ENCODE measurements at places on chromosomes 6 and 20.

DNA sequence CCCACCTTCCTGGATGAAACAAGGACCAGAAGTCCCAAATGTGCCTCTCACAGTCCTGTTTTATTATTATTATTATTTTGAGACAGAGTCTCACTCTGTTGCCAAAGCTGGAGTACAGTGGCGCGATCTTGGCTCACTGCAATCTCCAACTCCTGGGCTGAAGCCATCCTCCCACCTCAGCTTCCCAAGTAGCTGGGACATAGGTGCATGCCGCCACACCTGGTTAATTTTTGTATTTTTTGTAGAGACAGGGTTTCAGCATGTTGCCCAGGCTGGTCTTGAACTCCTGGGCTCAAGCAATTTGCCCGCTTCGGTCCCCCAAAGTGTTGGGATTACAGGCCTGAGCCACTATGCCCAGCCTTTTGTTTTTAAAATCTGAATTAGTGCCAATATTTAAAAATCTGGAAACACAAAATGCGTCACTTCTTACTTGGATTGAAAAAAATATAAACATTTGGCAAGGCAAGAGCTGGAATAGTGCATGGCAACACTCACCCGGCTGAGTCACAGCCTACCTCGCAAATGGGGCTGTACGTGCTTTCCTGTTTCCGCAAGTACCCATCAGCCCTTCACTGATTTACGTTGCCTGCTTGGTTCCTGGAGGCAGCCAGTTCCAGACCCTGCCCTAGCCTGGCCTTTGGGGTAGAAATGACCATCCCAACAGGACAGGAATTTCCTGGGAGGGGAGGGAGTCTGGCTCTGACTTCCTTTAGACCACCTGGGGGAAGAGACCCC lies 6.3 kb downstream of the SDCBP2 start:
- no peak for DNase-seq

DNA sequence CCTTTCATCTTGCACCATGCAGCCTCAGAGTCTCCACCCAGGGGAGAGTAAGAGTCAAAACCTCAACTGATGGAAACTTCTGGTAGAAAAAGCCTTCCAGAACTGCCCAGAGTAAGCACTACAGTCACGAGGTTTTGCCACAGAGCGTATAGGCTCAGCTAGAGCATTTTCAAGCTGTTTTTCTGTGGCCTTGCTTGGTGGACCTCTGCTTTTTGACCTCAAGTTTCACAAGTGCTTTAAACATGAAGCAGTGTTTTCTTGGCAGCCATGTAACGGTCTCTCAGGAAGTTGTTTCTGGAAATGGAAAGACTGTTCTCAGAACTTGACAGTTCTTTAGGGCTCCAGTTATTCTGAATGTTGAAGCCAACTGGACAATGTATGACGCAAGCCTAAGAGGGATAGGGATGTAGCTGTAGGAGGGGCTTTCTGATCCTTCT lies 146.5 kb downstream of the ZDHHC14 start:
- DNase-seq: no peak

DNA sequence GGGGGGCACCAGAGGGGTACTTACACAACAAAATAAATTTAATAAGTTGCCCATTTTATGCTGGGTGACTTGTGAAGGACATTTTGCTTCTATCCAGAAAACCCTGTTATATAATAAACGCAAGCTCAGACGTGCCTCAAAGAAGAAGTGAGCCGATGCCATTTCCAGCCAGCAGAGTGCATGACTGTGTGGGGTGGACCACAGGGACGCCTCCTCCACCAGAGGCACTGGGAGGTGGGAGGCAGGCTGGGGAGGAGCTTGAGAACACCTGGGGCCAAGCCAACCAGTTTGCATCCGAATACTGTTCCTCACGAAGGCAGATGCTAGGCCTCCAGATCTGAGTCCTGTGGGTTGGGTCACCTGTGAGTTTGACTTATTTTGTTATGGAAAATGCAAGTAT lies 363.8 kb downstream of the RNGTT start:
- DNase-seq: no peak

DNA sequence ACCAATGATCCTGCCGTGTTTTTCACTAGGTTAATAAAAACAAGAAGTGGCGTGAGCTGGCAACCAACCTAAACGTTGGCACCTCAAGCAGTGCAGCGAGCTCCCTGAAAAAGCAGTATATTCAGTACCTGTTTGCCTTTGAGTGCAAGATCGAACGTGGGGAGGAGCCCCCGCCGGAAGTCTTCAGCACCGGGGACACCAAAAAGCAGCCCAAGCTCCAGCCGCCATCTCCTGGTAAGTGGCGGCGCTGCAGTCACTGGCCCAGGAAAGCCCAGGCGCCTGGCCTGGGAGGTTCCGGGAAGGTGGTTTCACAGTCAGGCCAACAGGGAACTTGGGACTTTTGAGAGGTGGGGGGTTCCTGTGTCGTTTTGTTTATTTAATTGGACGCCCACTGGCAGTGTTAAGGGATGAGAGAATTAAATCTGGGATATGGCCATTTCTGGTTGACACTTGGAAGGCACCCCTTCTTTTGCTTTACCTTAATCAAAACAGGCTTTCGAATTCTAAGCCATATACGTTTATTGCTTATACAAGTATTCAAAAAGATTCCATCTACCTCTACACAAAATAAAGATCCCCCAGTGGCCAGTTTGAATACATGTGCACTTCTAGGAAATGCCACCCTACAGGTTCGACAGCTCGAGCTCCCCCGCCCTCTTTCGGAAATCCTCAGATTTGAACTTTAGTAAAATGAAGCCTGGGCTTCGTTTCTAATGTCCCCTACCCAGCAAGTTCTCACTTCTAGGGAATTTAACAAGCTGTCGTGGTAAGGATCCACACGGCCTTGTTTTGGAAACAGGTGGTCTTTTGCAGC lies 138.9 kb downstream of the TMEM242 start:
- DNase-seq: peak; percentile 11

GRCh38 chr20:62716198-62716940 lies 7.7 kb downstream of the NTSR1 start:
- no peak for DNase-seq

DNA sequence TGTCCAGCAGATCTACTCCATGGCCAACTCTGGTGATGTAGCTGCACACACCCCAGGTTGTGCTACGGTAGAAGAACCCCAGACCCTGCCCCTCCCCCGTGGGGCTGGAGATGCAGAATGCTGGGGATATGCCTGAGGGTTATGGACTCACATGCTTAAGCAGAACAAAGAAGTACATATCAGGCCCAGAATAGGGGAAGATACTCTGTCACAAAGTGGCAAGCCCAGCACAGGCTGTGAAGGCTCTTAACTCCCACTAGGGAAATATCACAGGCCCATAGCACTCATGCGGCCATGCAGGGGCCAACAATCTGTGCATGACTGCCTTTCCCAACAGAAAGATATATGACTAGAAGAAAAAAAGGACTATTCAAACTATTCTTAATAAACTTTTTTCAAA lies 234.9 kb downstream of the KCNQ5 start:
- no peak for DNase-seq

GRCh38 chr20:47524015-47524784 lies 22.5 kb downstream of the NCOA3 start:
- no peak for DNase-seq

GRCh38 chr6:90648873-90649272 lies 62.0 kb upstream of the MAP3K7 start:
- no peak for DNase-seq

- DNase-seq: no peak
Observed at GRCh38 chr6:41747256-41748101, at the start of gene PGC. Gene PGC, minus strand, starts transcription at chr6:41747397. Its CDS starts 63 bp downstream, at chr6:41747334.

DNA sequence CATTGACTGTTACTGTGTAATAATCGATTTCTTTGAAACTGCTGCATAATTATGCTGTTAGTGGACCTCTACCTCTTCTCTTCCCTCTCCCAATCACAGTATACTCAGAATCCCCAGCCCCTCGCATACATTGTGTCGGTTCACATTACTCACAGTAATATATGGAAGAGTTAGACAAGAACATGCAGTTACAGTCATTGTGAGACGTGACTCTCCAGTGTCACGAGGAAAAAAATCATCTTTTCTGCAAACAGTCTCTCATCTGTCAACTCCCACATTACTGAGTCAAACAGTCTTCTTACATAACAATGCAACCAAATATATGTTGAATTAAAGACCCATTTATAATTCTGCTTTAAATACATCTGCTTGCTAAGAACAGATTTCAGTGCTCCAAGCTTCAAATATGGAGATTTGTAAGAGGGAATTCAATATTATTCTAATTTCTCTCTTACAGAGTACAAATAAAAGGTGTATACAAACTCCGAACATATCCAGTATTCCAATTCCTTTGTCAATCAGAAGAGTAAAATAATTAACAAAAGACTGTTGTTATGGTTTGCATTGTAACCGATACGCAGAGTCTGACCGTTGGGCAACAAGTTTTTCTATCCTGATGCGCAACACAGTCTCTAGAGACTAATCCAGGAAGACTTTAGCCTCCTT lies 113.3 kb downstream of the TMEM242 start:
- no peak for DNase-seq

DNA sequence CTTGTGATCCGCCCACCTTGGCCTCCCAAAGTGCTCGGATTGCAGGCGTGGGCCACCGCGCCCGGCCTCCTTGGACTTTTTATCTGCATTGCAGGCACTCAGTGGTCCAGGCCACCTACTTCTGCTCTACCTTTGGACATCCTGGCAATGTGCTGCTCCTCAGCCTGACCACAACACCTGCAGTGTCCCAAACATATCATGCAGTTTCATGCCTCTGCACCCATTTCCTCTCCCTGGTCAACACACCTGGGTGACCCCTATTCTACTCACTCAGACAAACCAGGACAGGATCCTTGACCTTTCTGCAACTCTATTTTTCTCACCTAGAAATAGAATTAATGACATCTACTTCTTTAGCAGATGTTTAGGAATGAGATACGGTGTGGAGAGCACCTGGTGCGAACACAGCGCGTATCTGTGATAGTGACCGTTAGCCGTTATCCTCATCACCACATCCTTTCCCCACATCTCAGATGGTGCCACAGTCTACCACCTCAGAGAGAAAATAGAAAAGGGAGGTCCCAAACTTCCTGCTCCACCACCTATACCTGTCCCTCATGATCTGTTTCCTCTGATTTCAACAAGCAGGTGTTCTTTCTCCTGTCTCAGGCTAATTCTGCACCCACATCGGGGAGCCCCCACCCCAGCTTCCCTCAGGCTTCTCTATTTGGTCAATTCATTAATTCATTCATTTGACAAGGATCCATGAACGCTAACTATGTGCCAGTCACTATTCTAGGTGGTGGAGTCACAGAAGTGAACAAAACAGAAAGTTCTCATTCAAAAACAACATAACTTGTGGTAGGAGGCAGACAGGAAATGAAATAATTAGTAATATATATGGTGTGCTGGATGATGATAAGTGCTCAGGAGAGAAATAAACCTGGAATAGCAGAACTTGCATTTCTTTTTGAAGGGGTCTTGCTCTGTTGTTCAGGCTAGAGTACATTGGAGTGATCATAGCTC lies 4.3 kb upstream of the BTN3A2 start:
- no peak for DNase-seq

DNA sequence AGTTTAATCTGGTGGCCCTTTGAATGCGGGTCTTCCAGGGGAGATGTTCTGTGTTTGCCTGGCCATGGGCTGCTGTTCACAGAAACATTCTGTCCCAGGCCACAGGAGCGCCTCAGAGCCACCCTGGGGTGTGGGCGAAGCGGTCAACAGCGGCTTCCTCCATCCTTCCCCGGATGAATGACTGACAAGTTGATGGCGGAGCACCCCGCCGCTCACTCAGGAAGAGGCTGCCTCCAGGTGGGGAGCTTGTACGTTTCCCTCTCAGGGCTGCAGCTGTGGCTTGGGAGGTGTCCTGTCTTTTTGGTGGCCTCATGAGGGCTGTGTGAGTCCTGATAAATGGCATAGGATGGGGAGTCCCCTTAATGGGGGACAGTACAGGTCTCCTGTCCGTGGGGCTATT lies 178.4 kb downstream of the NRN1 start:
- no peak for DNase-seq
